ENCODE measurements at places on chromosomes 11 and 22. TPM values are rescaled to one million over a fixed set of nuclear protein-coding genes. Genes with fewer than 3 reads are reported as not detected.
A peak's percentile ranks its signal among the peaks of the same experiment; 100 is the strongest.

The MS4A2 gene
- not detected for total RNA-seq

The OR51B2 gene
- not detected for total RNA-seq

The TRIM6 gene
- 20.6 TPM for total RNA-seq

The MAJIN gene
- not detected for total RNA-seq

The RGL4 gene
- total RNA-seq, result not detected

The CD44 gene
- 13.4 TPM for total RNA-seq

The TENM4 gene
- total RNA-seq, result 8.8 TPM

The GPHA2 gene
- 0.97 TPM for total RNA-seq

The PGGHG gene
- 60.7 TPM for total RNA-seq

The SUSD2 gene
- 1.5 TPM for total RNA-seq

The MYRF gene
- 6.0 TPM for total RNA-seq

The OR4D5 gene
- not detected for total RNA-seq

The SMTNL1 gene
- not detected for total RNA-seq

- DNase-seq, result no peak
- no peak overlapping the region for H3K27ac ChIP-seq
- H3K4me1 ChIP-seq, result peaks cover 5% of the 10 kb centered on the region
- H3K27me3 ChIP-seq, result no peaks in the 10 kb centered on the region
- no peak overlapping the region for H3K4me3 ChIP-seq
Measured at GRCh38 chr11:100903284-100903683, 216.2 kb downstream of the ARHGAP42 start.

GRCh38 chr11:87266751-87267150, 229.0 kb downstream of the TMEM135 start:
- H3K4me1 ChIP-seq, result no peaks in the 10 kb centered on the region
- H3K27me3 ChIP-seq, result no peaks in the 10 kb centered on the region
- no peak overlapping the region for H3K27ac ChIP-seq
- no peak overlapping the region for H3K4me3 ChIP-seq

GRCh38 chr11:66068923-66069714, 953 bp upstream of the PACS1 start:
- peaks cover 7% of the 10 kb centered on the region for H3K4me1 ChIP-seq
- H3K27me3 ChIP-seq, result no peaks in the 10 kb centered on the region
- peak overlapping the region; percentile 46 for H3K27ac ChIP-seq
- DNase-seq, result peak; percentile 48
- peak overlapping the region; percentile 90 for H3K4me3 ChIP-seq

GRCh38 chr11:123700772-123701171, 40.7 kb downstream of the ZNF202 start:
- H3K27me3 ChIP-seq, result no peaks in the 10 kb centered on the region
- DNase-seq, result no peak
- no peak overlapping the region for H3K27ac ChIP-seq
- no peaks in the 10 kb centered on the region for H3K36me3 ChIP-seq
- H3K4me3 ChIP-seq, result no peak overlapping the region

DNA sequence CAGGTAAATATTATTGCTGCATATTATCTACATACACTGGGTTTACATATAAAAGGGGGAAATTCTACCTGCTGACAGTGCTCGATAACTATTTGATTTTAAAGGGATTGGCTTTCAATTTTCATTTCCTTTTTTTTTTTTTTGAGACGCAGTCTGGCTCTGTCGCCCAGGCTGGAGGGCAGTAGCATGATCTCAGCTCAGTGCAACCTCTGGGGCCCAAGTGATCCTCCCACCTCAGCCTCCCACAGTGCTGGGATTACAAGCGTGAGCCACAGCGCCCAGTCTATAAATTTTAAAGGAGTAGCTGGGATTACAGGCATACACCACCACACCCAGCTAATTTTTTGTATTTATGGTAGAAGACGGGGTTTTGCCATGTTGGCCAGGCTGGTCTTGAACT, 3.2 kb upstream of the PCF11 start:
- no peaks in the 10 kb centered on the region for H3K36me3 ChIP-seq
- H3K4me1 ChIP-seq, result no peaks in the 10 kb centered on the region
- H3K27ac ChIP-seq, result no peak overlapping the region
- no peak overlapping the region for H3K4me3 ChIP-seq

- no peak for DNase-seq
- H3K4me1 ChIP-seq, result peaks cover 3% of the 10 kb centered on the region
- H3K27ac ChIP-seq, result no peak overlapping the region
- no peak overlapping the region for H3K4me3 ChIP-seq
Measured at GRCh38 chr11:122220321-122220720, 104.3 kb upstream of the BLID start.

DNA sequence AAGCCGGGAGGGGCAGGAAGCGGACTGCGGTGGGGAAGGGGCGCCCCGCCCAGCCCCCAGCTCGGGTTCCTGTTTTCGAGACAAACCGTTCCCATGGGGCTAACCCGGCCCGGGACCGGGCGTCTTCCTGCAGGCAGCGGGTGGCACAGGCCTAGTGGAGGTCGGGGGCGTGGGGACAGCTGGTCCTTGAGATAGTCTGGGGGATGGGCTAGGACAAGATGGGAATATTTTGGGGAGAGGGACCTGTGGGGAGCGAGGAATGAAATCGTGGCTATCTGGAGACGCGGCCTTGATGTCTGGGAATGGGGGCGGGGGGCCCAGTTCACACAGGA, 1.2 kb upstream of the RASGRP2 start:
- no peaks in the 10 kb centered on the region for H3K27me3 ChIP-seq
- peak overlapping the region; percentile 48 for H3K4me3 ChIP-seq
- H3K4me1 ChIP-seq, result peaks cover 27% of the 10 kb centered on the region
- H3K36me3 ChIP-seq, result no peaks in the 10 kb centered on the region

GRCh38 chr11:113269096-113269495, 45.3 kb upstream of the TTC12 start:
- H3K36me3 ChIP-seq, result no peaks in the 10 kb centered on the region
- no peak overlapping the region for H3K4me3 ChIP-seq
- DNase-seq, result no peak
- no peaks in the 10 kb centered on the region for H3K4me1 ChIP-seq

GRCh38 chr11:122556605-122557004, 98.9 kb upstream of the UBASH3B start:
- peaks cover 2% of the 10 kb centered on the region for H3K4me1 ChIP-seq
- H3K36me3 ChIP-seq, result no peaks in the 10 kb centered on the region
- H3K4me3 ChIP-seq, result peak overlapping the region; percentile 57
- no peak overlapping the region for H3K27ac ChIP-seq
- peaks cover 3% of the 10 kb centered on the region for H3K27me3 ChIP-seq
- DNase-seq, result no peak

- no peaks in the 10 kb centered on the region for H3K4me1 ChIP-seq
- H3K27ac ChIP-seq, result no peak overlapping the region
- no peak overlapping the region for H3K4me3 ChIP-seq
- no peak for DNase-seq
- H3K27me3 ChIP-seq, result no peaks in the 10 kb centered on the region
- H3K36me3 ChIP-seq, result no peaks in the 10 kb centered on the region
Measured at GRCh38 chr11:83957038-83957900, 671.1 kb upstream of the CCDC90B start.

DNA sequence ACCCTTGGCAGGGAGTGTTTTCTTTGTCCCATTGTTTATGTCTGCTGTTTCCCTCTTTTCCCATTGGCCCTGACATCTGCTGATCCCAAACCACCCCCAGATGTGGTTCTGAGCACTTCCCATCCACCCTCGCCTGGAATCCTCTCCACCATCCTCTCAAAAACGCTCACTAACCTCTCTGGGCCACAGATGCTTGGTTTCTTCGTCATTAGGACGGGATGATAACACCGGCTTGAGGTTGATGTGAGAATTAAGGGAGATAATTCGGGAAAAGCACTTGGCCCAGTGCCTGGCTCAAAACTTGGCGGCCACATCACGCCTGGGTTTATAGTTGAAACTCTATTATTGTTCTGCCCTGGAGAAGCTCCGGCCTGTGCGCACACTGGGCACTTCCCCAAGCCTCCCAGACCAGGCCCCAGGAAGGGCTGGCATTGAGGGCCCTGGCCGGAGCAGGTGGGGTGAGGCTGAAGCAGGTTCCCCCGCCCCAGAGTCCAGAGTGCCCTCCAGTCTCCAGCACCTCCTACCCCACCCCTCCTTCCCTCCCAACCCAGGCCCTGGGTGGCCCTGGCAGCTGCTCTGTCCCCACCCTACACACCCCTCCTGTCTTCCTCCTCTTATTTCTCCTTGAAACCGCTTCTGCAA, 63.7 kb downstream of the CYTH4 start:
- DNase-seq, result no peak
- H3K4me1 ChIP-seq, result peaks cover 9% of the 10 kb centered on the region
- no peak overlapping the region for H3K4me3 ChIP-seq

DNA sequence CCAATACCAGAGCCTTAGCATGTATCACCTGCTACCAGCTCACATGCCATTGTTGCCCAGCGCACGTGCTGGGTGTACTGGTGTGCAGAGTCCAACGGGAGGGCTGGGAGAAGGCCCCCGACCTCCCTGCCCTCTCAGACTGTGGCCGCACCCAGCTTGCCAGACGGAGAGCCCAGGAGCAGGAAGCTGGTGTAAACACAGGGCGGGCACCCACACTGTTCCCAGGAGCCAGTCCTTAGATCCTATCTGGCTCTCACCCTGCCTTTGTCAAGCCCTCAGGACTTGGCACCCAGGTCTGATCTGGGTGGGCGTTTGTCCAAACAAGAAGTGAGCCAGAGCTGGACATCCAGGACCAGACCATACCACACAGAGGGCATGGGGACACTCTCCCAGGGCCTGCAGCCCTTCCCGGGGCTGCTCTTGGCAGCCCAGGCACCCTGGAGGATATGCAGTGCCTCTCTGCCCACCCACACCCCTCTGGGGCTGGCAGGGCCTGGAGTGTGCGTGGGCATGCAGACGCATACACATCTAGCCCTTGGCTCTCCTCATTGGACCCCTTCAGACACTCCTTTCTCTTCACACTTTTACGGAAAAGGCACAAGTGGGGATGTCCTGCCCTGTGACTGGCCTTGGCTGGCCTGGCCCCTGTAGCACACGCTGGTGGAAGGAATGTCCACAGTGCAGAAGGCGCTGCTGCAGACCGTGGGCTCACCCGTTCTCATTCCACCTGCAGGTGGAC, 19.9 kb upstream of the CLDN5 start:
- no peaks in the 10 kb centered on the region for H3K27me3 ChIP-seq
- no peaks in the 10 kb centered on the region for H3K4me1 ChIP-seq
- no peaks in the 10 kb centered on the region for H3K36me3 ChIP-seq
- no peak overlapping the region for H3K4me3 ChIP-seq
- no peak for DNase-seq

- H3K36me3 ChIP-seq, result no peaks in the 10 kb centered on the region
- H3K4me1 ChIP-seq, result no peaks in the 10 kb centered on the region
- no peak for DNase-seq
Measured at GRCh38 chr22:24440270-24440717, 12.9 kb downstream of the ADORA2A start.

DNA sequence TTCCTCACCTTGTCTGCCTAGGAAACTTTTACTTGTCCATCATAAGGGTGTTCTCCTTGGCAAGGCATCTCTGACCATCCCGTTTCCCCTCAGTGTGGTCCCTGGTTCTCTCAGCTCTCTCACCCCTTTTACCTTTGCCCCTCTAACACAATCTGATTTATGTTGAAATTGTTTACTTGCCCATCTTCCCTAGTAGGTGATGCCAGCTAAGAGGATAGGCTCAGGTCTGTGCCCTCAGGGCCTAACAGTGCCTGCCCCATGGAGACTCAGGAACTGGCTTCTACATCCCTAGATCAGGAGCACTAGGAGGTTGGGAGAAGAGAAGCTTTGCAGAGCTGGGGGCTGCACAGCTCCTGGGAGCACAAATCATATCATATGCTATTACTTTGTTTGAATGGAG, 21.1 kb upstream of the ALG8 start:
- no peaks in the 10 kb centered on the region for H3K27me3 ChIP-seq
- no peaks in the 10 kb centered on the region for H3K36me3 ChIP-seq
- H3K4me3 ChIP-seq, result no peak overlapping the region
- no peak overlapping the region for H3K27ac ChIP-seq

DNA sequence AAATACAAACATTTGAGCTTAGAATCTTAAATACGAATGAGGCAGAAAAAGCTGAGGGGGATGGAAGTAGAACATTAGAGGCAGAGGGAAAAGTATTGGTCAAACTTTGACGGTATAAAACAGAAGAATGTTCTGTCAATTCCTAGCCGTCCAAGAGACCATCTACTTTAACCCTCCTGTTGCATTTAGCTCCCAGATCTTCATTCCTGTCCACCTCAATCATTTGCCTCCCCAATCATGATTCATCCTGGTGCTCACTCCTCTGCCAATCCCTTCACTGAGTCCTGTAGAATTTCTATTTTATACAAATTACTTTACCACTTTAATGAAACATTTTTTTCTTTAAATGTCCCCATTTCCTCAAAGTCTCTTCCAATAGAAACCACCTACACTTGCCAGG, 28.2 kb downstream of the C2CD3 start:
- no peak overlapping the region for H3K27ac ChIP-seq
- no peaks in the 10 kb centered on the region for H3K27me3 ChIP-seq
- peaks cover 8% of the 10 kb centered on the region for H3K4me1 ChIP-seq
- no peak for DNase-seq
- no peak overlapping the region for H3K4me3 ChIP-seq
- no peaks in the 10 kb centered on the region for H3K36me3 ChIP-seq

All from H1 (cell line).